ENCODE measurements at places on chromosomes 12 and 14.

DNA sequence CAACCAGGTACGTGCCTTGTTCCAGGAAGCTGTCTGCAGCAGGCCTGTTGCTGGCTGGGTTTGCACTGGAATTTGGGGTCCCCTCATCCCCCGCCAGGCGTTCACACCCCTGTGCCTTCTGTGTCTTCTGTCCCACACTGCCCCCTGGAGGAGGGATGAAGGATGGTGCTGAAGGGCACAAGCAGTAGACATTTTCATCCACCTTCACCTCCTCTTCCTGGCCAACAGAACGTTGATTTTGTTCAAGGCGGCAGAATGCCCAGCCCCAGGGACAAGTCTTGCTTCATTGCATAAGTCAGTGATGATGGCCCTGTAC is 122.1 kb downstream of the CALM1 start:
- peak; percentile 24 for DNase-seq
- H3K27me3 ChIP-seq, result peaks cover 13% of the 10 kb centered on the region

GRCh38 chr12:121005346-121005815 is 10.9 kb downstream of the C12orf43 start:
- H3K27ac ChIP-seq, result peak overlapping the region; percentile 79
- DNase-seq, result peak; percentile 24
- H3K4me1 ChIP-seq, result peaks cover 5% of the 10 kb centered on the region

DNA sequence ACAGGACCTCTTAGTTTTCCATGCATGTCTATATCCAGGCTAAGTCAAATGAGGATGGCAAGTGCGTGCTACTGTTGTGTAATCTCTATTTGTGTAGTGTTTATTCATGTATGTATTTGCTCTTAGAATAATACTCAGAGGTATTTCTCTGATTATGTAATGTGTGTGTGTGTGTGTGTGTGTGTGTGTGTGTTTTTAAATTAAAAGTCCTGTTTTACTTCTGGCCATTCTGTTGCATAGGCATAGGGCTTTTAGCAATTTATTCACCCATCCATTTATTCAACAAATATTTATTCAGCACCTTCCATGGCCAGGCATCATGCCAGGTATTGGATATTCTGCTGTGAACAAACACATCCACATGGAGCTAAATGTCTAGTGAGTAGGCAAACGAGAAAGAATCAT is 63.5 kb downstream of the PELI2 start:
- no peak overlapping the region for H3K4me3 ChIP-seq
- peaks cover 8% of the 10 kb centered on the region for H3K4me1 ChIP-seq
- H3K36me3 ChIP-seq, result peaks cover 10% of the 10 kb centered on the region
- H3K27me3 ChIP-seq, result no peaks in the 10 kb centered on the region
- DNase-seq, result no peak

GRCh38 chr14:101953151-101953550 is 11.2 kb upstream of the DYNC1H1 start:
- no peaks in the 10 kb centered on the region for H3K27me3 ChIP-seq
- no peak overlapping the region for H3K4me3 ChIP-seq
- no peak for DNase-seq
- H3K4me1 ChIP-seq, result peaks cover 10% of the 10 kb centered on the region
- H3K36me3 ChIP-seq, result no peaks in the 10 kb centered on the region
- H3K27ac ChIP-seq, result no peak overlapping the region

Data from T-helper 17 cell (primary cell).